Umbilical cord (tissue), 2 donors: ENCODE measurements at places on chromosomes 4 and X. TPM values are rescaled to one million over a fixed set of nuclear protein-coding genes. Genes with fewer than 3 reads are reported as not detected.

SORCS2 gene
- total RNA-seq = 9.6 TPM

GRCh38 chr4:65845199-65845773 is 175.0 kb upstream of the EPHA5 start:
- DNase-seq = no peak

DNA sequence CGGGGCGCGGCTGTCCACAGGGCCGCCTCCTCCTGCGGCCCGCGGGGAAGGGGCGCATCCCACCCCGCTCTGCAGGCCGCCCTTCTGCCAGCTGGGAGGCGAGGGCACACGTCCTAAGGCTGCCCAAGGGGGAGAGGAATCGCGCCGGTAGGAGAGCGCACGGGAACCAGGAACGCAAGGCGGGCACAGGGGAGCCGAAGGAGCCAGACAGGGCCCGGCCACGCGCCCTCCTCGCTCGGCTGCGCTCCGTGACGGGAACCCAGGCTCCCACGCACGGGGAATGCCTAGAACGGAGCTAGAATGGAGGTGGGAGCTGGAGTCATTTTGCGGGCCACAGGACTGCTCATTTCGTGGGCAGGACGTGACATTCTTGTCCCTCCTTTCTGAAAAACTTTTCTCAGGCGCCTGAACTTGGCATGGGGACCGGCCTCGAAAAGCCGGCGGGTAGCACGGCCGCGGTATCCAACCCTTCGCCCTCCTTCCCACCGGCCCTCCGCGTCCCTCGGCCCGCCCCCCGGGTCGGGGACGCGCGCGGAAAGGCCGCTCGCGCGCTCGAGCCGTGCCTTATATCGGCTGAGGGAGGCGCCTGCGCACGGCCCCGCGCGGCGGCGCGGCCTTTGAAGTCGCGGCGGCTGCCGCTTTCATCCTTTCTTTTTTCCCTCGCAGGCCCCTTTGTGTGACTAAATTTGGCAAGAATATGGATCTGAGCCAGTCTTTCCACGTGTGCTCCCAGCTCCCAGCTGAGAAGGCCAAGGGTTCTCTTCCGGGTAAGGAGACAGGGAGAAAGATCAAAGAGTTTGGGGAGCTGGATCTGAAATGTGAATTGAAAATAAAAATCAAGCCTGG is 4.2 kb upstream of the LEF1 start:
- DNase-seq = peak; percentile 93

DNA sequence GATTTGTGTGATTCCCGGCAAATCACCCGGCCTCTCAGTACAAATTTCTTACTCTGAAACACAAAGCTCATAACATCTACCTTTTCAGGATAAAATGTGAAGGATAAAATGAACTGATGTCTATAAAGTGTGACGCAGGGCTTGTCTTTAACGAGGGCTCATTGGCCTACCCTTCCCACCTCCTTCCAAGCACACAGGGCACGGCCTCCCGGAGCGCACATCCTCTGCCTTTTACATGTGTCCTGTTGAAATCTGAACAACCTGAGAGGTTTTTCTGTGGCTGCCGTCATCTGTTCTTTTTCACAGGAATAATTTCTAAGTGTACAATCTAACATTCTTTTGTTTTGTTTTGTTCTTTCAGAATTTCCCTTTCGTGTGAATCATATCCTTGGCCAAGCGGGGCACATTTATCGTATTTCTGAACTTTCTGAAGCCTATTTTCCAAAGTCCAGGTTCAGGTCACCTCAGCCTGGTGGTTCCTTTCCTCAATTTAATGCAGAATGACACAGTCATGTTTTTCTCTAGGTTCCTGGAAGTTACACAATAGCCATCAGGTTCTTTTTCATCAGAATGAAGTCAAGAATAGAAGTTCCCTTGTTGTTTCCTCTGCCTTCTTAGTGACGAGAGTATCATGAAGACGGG is 53.1 kb upstream of the SPRY1 start:
- no peak for DNase-seq

- no peak for DNase-seq
Measured at GRCh38 chr4:896630-897029, 35.5 kb downstream of the GAK start.

DNA sequence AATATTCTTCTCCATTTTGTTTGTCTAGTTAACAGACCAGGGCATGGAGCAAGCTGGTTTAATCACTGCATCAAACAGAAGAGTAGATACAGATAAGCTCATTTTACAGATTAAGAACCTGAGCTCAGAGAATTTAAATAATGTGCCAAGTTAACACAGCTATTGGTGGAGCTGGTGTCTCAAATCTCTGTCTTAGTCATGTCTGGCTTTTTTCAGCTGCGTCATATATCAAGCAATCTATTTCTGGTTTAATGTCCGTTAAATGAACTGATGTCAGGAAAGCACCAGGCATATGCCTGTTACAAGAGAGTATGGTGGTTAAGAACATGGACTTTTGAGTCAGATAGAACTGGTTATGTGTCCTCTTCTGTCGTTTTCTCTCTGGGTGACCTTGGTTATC is 79.8 kb upstream of the ADGRA3 start:
- peak; percentile 94 for DNase-seq

- DNase-seq = no peak
Measured at GRCh38 chr4:163815776-163816175, 321.3 kb downstream of the TMA16 start.

GRCh38 chr4:141153751-141154510 is 20.7 kb upstream of the RNF150 start:
- peak; percentile 43 for DNase-seq

DNA sequence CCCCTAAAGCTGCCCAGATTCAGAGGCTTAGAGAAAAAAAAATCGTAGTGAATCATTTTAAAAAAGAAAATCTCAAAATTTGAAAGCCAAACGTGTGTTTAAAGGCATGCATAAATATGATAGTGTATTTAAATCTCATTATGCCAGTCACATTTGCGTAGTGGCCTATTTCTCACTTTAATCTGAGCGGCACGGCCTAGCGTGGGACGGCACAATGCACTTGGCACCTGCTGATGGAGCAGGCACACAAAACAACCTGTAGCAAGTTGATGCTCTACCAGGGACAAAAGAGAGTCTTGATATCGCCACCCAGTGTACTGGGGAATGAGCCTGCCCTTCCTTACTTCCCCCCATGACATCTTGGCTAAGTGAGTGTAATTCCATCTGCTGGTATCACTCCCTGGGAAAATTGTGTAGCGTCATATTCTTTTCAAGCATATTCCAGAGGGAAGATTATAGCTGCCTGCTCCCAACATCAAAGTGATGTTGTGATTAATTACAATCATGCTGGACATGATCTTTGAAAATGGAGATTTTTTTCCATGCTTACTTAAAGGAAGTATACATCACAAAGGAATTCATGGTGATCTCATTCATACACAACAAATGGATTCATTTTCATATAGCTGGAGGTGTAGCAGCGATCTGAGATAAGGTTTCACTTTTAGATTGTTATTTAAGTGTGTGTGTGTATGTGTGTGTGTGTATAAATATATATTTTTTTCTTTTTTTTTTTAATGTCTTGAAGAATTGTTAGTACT is 138.8 kb downstream of the DCTD start:
- DNase-seq = no peak

RS1 gene
- total RNA-seq = 0.24 TPM

DNA sequence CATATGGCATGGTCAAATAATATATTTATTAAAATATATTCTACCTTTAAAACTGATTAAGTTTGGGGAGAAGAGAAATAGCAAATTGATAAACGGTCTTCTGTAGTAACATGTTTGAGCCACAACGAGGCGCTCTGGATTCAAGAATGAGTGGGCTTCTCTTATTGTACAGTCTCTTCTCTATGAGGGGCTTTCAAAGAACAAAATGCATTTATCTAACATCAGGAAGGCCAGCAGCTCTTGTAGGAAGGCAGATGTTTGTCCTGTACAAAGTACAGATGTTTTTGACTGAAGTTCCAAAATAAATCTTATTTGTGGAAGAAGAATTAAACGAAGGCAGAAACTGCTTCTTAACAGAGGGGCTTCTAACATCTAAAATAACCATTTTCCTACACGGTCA is 153.6 kb downstream of the RASL11B start:
- DNase-seq = peak; percentile 80

RHOH gene
- total RNA-seq = 3.4 TPM

- no peak for DNase-seq
Measured at GRCh38 chr4:95889662-95890061, 49.8 kb downstream of the PDHA2 start.

- DNase-seq = peak; percentile 9
Measured at GRCh38 chrX:80812176-80812575, 2.5 kb upstream of the BRWD3 start.

ADH6 gene
- 16.4 TPM for total RNA-seq

GRCh38 chr4:54484383-54484782 is 173.4 kb upstream of the KIT start:
- no peak for DNase-seq

DNA sequence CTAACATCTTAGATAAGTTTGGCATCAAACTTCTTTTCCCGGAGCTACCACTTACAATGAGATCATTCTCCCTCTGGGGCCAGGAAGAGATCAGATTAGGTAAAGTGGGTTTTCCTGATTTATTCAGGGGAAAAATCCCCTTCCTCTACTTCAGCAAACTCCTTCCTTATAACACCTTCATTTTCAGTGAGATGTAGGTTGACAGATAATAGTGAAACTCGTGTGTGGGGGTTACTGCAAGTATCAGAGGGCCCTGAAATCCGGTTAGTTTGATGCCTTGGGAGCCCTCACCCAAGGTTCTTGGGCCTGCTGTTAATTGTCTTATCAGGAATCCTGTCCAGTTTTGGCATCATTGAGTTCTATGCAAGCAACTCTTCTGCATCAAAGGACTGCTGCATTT is 10.8 kb downstream of the FTHL17 start:
- DNase-seq = no peak

ADAMTS3 gene
- total RNA-seq = 9.9 TPM

GRCh38 chr4:2742823-2743517 is 13.2 kb downstream of the TNIP2 start:
- DNase-seq = no peak

DNA sequence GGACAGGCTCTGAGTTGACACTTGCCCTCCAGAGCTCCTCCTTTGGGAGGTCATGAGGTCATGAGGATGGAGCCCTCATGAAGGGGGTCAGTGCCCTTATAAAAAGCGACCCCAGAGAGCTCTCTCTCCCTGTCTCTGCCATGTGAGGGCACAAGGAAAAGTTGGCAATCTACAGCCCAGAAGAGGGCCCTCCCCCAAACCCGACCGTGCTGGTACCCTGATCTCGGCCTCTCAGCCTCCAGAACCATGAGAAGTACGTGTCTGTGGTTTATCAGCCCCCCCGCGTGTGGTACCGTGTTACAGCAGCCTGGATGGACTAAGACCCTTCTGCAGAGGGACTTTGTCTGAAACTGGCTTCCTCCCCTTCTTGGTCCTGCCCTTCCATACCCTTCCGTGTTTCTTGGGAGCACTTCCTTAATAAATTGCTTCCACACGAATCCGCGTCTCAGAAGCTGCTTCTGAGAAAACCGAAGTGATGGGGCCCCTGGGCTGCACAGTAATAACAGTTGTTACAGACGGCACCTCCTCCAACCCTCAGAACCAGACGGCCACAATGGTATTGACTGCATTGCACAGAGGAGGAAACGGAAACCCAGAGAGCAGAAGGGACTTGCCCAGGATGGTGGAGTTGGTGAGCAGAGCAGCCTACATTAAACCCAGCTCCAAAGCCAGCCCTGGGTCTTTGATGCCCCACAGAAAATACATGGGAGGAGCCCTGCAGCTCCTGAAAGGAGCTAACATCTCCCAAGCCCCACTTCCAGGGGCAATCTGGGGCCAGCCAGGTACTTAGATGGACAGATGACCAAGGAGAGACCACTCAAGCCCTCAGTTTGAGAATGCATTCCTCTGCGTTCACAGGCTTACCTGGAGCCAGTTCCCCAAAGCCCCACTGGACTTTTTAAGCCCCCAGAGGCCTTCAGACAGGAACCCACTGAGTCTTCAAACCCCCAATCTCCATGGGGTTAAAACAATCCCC is 242.7 kb downstream of the BCOR start:
- no peak for DNase-seq

- no peak for DNase-seq
Measured at GRCh38 chrX:133493366-133493765, 78.1 kb upstream of the GPC4 start.

CTSO gene
- total RNA-seq = 40.9 TPM

SMARCA1 gene
- total RNA-seq = 81.9 TPM

DNA sequence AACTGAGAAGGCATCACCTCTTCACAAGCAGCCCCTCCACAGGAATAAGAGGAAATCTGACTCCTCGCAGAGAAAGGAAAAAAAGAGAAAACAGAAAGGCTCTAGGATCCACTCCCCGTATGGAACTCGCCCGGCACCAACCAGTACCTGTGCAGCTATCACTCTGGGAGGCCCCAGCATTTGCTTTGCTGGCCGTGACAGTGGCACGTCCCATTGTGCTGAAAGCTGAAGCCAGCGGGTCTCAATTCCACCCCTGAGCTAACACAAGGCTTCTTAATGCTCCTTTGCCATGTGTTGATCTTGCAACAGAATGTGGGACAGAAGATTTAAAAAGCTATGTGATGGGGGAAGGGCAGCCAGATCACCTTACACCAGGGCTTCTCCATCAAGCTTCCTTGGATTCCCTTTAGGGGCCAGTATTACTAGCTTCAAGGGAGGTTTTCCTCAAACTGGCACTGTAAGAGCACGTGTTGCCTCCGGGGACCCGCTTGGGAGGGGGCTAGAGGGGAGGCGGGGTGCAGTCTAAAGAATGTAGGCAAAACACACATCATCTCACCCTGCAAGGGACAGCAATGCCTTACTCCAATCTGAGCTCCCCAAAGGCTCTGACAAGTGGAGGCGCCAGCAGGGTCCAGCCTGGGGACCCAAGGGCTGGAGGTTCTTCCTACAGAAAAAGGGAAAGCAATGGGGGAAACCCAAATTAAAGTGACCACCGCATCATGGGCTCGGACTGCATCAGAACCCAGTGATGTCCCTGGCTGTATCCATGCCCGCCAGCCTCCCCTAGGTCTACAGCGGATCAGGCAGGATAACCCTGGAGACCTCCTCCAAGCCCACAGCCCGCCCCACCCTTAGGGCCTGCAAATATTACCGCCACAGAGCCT is 1.2 kb downstream of the USP46 start:
- DNase-seq = peak; percentile 50

- peak; percentile 49 for DNase-seq
Measured at GRCh38 chr4:59945716-59946115, 1254.4 kb upstream of the ADGRL3 start.

CT55 gene
- total RNA-seq = 6.5 TPM

DNA sequence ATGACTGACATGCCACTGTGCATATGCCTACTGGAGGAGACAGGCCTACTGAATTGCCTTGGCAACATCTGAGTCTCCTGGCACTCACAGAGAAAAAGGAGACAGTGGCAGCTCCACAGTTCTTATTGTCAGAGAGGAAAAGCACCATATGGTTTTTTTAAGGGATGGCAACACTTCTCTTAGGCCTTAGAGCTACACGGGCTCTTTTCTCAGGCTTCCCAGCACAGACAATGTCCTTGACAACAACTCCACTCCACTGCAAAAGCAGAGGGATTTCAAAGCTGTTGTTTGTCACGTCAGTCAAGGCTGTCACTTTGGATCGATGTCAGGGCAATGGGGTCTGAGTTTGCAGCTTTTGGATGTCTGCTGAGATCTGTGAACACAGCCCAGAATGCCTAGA is 4.7 kb upstream of the CLCN4 start:
- DNase-seq = no peak

DNA sequence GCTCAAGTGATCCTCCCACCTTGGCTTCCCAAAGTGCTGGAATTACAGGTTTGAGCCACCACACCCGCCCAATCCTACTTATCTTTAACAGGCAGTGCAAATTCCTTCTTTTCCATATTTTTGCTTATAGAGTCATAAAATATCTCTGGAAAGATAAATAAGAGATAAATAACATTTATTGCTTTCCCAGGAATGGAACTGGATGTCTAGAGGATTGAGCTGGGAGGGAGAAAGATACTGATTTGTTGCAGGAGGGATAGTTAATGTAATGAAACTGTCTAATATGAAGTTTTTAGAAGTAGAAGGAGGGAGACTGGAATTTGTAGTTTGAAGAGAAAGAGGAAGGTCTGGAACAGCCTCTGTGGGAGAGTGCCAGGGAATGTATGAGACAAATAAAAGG is 20.2 kb downstream of the ITGB1BP2 start:
- DNase-seq = peak; percentile 61
